ENCODE measurements at places on chromosomes 3 and 15. TPM values are rescaled to one million over a fixed set of nuclear protein-coding genes. Genes with fewer than 3 reads are reported as not detected.

WDR93 gene
- 0.48 TPM for total RNA-seq

DNA sequence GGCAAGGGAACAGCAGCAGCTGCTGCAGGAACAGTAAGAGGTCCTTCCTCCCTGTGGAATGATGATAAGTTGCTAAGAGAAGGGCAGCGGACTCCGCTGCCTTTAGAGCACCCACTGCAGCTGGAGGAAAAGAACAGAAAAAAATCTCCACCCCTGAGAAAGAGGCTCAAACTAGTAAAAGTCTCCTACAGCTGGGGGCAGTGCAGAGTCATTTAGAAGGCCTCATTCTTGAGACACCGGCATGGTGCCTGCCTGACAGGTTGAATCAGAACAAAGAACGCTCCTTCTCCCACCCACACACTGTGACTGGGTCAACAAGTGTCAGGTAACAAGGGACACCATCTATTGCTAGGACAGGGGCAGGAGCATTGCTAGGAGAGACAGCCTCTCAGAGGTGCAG is 188.4 kb downstream of the ABHD5 start:
- no peak for DNase-seq

CFAP92 gene
- total RNA-seq, result 1.1 TPM

DNA sequence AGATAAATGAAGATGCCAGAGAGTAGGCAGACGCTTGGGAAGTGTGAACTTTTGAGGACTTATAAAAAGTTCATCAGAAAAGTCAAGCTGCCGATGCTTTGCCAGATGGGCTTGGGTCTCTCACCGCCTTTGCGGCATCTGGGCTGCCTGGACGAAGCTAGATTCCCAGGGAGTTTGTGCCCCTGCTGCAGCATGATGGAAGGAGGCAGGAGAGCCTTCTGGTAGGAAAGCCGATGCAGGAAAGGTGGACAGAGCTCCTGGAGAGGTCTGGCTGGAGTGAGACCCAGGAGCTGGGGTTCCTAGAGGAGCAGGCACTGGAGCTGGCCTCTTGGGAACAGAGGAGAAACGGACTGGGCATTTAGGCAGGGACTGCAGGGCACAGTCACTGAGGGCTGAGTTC is 51.9 kb upstream of the ATP2B2 start:
- no peak for DNase-seq

LRRIQ4 gene
- total RNA-seq, result 0.25 TPM

- no peak for DNase-seq
These were observed 1.6 kb upstream of the P3H2 start for GRCh38 chr3:190122198-190122771.

DNA sequence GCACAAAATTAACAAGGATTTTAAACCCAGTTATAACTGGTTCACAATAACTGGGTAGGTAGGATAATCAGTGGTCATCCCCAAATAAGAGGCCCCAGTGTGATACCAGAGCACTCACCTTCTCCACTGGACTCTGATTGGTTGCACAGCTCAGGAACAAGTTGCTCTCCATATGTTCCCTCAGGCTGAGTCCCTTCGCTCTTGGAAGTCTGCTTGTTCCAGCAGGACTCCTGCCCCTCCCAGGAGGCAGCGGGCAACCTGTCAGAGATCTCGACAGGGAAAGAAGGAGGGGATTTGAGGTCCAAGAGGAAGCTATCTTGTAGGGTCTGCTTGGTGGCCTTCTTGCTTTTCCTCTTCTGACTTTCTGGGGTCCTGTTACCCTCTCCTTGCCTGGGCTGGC is 51.6 kb upstream of the HEG1 start:
- DNase-seq, result no peak

IL5RA gene
- 0.99 TPM for total RNA-seq

GRCh38 chr15:85171736-85172135 is 190.1 kb downstream of the PDE8A start:
- DNase-seq, result no peak

- no peak for DNase-seq
These were observed 18.8 kb downstream of the PLA2G4F start for GRCh38 chr15:42137461-42138261.

DNA sequence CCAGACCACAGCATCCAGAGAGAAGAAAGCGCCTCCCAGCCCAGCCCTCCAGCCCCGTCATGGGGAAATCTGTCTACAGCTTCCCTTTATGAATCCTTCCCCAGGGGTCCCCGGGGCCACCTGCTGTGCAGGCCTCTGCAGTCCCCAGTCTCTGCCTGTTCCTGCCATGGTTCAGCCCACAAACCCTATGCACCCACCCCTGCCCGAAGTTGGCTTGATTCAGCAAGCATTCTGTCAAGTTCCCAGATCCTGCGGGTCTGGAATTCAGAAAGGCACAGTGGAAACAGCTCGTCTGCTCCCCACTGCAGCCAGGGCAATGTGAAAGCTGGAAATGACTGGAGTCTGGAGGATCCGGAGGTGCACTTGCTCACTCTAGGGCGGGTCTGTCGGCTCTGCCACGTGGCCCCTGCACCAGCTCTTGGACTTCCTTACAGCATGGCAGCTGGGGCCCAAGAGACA is 2.9 kb upstream of the OCA2 start:
- DNase-seq, result no peak

GRCh38 chr3:143302638-143303171 is 183.1 kb downstream of the CHST2 start:
- DNase-seq, result no peak

- DNase-seq, result no peak
These were observed 42.1 kb upstream of the CTDSPL start for GRCh38 chr3:37819591-37819990.

DNA sequence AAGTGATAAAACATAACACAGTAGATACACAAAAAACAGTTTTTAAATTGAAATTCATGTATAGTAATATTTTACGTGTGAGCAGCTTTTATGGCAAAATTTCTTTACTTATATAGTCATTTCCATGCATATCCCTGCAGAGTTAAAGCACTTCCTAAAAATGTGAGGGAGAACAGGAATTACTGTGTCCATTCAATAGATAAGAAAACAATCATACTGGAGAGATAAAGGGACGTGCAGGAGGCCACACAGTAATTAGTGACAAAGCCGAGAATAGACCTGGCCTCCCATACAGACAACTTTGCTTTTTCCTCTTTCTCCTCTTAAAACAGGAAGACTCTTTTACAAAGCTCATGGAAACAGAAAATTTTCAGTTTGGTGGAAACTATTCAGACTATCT is 247.5 kb downstream of the CDIN1 start:
- no peak for DNase-seq

DNA sequence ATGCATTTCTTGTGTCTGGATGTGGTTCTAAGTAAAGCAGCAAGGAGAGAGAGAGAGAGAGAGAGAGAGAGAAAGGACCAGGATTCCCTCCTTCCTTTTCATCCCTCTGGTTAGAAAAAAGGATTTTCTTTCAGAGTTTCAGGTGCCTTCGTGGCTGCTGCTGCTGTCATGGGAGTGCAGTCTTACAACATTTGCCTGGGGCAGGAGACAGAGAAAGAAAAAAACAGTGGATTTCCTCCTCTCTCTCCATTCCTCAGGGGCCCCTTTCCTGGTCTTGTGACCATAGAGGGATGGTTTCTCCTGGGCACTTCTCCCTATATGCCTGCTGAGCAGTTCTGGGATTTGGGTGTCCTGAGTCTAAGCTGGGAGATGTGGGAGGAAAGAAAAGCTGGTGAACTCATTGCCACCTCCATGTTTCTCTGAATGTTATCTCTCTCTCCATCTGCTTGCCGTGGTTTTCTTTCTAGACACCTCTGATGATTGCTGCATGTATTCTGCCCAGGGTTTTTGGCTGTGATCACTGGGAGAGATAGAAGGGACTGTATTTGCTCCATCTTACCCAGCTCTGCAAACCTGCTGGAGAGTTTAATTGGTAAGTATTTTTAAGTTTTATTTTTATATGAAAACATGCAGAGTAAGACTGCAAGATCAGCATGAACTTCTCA is 142.4 kb upstream of the RGMA start:
- DNase-seq, result no peak

GRCh38 chr3:122255757-122256439 is 69.2 kb upstream of the CSTA start:
- DNase-seq, result no peak

DNA sequence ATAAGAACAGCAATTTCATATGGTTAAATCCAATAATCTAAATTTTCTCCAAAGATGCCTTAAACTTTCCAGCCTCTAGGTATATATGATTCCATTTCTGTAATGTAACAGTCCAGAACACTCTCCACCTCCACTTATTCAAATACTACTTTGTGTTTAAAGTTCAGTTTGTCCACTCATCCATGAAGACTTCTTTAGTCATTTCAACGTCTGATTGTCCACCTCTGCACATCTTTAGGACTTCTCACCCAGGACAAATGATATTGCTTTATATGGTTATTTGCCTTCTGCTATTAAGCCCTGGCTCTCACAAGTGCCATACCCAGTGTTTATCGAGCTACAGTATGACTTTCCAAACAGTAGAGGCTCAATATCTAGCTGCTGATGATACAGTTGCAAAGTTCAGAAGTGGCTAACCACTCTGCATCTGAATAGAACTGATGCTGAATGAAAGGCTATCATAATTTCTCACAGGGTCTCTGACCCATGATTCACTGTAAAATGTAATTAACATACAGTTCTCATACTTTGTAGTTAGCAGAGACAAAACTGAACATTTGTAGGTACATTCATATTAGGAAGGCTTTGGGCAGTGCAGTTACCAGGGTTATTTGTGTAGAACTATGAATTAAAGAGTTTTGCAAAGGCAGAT is 93.7 kb upstream of the MBNL1 start:
- DNase-seq, result no peak

RLBP1 gene
- not detected for total RNA-seq

GRCh38 chr15:78448441-78449219 is 10.6 kb downstream of the IREB2 start:
- DNase-seq, result no peak

FETUB gene
- total RNA-seq, result not detected

GPR176 gene
- total RNA-seq, result 0.78 TPM

STAB1 gene
- 41.4 TPM for total RNA-seq

GRCh38 chr15:72231833-72232478 is 966 bp upstream of the PKM start:
- DNase-seq, result no peak

GRCh38 chr15:39376371-39376909 is 204.4 kb upstream of the THBS1 start:
- no peak for DNase-seq

PATL2 gene
- total RNA-seq, result 1.0 TPM

GRCh38 chr3:130814691-130815472 is 68.3 kb upstream of the PIK3R4 start:
- no peak for DNase-seq

CNTN3 gene
- total RNA-seq, result 12.6 TPM

- no peak for DNase-seq
These were observed 169.3 kb upstream of the TRIM42 start for GRCh38 chr3:140508550-140508949.

DNA sequence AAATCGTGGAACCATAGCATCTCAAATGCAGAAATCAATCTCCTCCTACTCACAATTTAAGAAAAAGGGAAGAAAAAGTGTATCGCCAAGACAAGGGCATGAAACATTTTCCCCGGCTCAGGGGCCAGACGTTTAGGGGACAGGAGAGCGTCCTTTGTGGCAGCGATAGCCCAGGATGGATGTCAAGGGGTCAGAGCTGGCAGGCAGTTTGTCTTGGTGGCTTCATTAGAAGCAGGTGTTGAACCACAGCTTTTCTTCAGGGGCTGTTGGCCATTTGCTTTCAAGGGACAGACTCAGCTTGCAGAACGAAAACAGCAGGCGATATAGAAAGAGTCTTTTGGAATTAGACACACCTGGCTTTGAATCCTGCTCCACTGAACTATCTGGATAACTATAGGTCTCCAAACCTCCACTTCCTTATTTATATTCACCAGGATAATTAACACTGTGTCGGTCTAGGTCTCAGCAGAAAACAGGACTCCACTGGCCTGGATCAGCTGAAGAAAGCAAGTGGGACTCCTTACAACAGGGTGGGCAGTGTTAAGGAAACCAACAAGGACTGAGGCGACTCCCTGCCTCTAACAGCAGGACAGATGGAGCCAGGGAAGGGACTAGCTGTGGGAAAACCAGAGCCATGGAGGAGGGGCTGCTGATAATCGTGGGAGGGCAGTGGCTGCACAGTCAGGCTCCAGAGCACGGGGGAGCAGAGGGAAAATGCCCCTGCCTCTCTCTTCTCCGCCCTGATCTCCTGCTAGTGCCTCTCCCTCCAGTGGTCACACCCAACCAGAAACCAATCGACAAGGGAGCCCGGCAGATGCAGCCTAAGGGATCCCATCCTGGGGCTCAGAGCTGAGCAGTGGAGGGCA is 123.6 kb downstream of the LIPC start:
- DNase-seq, result no peak

GRCh38 chr15:65521350-65521749 is 3.9 kb upstream of the DPP8 start:
- DNase-seq, result no peak

- no peak for DNase-seq
These were observed 151.2 kb upstream of the RORA start for GRCh38 chr15:61380270-61380669.

DNA sequence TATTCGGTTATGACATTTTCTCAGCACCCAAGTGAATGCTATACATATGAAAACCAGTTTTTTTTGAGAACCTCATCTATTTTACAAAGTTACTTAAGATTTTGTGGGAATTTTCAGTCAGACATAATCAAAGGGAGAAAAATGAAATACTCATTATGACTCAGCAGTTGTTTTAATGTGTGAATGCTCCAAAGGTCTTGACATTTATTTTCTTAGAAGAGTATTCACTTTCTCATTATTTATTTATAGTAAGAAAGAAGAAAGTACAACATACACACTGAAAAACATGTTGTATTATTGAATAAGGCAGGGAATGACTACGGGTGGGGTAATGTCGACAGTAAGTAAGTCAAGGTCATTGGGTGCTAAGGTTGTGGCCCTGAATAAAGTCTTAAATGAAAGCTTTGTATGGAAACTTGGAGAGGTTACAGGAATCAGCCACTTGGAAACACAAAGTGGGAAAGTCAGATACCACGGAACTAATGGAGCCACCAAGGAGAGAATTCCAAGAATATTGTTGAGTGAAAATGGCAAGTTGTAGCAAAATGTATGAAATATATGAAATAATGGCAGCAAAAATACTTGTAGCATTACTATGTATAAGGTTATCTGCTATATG is 844.5 kb downstream of the TBL1XR1 start:
- DNase-seq, result no peak

- DNase-seq, result no peak
These were observed 120.7 kb upstream of the TOPAZ1 start for GRCh38 chr3:44120721-44121582.

BOC gene
- 36.5 TPM for total RNA-seq

Measured in ovary (tissue), 10 donors.